ENCODE measurements at places on chromosomes 12 and 14.

DNA sequence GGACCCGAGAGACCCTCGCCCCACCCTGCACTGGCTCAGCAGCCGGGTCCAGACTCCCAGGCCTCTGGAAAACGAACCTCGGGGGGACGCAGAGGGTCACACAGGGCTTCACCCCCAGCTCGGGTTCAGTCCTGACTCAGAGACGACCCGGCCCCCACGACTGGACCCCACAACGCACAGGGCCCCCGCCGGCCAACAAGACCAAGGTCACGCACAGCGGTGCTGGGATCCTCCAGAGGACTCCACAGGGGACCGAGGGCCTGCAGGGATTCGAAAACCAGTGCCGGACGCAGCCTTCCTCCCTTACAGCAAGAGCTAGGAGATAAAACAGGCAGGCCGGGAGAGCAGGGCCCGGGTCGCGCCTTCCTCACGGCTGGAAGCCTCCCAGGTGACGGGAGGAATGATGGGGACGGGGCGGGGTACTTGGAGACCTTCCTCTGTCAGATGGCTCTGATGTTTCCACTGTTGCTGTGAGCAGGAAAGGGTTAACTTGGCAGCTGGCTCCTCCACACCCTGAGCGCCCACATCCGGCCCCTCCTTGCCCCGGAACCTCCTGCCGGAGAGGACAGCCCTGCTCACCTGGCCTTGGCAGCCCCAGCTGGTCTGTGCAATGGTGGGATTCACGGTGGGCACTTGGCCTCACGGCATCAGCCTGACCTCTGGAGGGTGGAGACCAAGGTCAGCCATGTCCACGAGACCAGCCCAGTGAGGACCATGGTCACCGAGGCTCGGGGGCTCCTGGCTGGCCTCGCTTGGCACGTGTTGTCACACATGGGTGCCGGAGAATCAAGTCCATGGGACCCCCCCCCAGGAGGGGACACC is 46.2 kb downstream of the GALNT9 start:
- no peak for DNase-seq

GRCh38 chr12:121001060-121001459 is 15.2 kb downstream of the C12orf43 start:
- no peak for DNase-seq

DNA sequence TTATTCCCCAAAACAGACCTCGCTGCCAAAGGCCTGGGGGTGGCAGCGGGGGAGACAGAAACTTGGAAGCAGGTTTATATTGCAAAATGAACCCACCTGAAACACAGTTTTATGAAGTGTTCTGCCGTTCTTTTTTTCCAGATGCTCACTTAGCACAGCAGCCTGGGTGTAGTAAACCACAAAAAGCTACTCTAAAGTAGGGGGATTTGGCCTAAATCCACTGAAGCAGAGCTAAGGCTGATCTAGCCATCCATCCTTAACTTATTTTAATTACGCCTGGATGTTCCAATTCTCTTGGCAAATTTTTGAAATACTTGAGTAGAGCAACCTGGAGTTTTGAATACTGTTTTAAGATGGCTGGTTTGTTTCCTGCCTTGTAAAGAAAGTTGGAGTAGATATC is 121.2 kb downstream of the GPR135 start:
- no peak for DNase-seq

DNA sequence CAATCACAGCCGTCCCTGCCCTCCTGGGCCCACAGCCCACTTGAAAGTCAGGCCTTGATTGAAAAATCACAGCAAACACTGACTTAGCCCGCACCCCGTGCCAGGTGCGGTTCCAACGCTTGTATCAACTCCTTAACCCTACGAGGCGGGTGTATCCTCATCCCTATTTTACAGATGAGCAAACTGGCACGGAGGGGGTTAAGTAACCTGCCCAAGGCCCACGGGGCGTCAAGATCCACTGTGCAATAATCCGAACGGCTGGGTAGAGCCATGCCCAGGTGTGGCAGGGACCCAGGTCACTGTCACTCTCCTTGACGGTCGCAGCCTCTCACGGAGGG is 583 bp downstream of the DNAH10 start:
- DNase-seq: no peak

DNA sequence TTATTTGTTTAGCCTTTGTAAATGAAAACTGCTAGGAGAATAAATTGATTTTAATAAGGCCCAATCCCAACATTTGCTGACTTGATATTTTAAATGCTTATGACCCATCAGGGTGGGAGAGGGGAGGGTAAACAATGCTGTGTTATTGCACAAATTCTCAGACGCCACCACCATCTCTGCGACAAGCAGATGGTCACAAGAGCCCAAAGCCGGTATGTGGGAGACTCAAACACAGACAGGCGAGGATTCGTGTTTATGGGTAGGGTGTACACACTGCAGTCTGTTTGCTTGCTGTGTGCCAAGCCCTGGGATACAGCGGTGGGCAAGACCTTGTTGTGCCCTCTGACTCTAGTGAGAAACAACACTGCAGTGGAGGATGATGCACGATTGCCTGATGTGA is 39.2 kb upstream of the PWP1 start:
- DNase-seq: no peak

- DNase-seq: no peak
Measured at GRCh38 chr12:122412851-122413433, 9.5 kb downstream of the CLIP1 start.
